ENCODE measurements at places on chromosomes 13 and 19.

DNA sequence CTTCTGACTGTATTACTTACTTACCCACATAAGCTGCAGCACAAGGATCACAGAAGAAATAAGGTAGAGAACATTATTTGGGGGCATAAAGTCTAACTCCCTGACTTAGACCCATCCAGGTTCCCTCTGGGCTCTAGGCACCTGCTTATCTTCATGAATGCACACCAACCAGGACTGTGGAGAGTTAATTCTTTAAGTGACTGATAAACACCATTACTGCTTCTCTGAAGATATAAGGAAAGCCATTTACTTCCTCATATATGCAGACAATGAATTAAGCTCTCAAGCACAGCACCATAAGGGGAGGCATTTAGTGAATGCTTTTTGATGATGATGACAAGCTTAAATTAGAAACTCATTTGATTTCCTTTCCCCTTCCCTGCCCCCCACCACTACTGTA lies 22.5 kb downstream of the OBI1 start:
- H3K27me3 ChIP-seq = no peaks in the 10 kb centered on the region
- DNase-seq = peak; percentile 63
- H3K36me3 ChIP-seq = peaks cover 20% of the 10 kb centered on the region
- no peak overlapping the region for H3K27ac ChIP-seq
- H3K4me1 ChIP-seq = no peaks in the 10 kb centered on the region
- H3K4me3 ChIP-seq = no peak overlapping the region

GRCh38 chr19:3132971-3133792 lies 2.7 kb upstream of the GNA15 start:
- peaks cover 7% of the 10 kb centered on the region for H3K4me1 ChIP-seq
- H3K27me3 ChIP-seq = no peaks in the 10 kb centered on the region
- H3K4me3 ChIP-seq = peak overlapping the region; percentile 48
- H3K27ac ChIP-seq = peak overlapping the region; percentile 96
- H3K36me3 ChIP-seq = no peaks in the 10 kb centered on the region

DNA sequence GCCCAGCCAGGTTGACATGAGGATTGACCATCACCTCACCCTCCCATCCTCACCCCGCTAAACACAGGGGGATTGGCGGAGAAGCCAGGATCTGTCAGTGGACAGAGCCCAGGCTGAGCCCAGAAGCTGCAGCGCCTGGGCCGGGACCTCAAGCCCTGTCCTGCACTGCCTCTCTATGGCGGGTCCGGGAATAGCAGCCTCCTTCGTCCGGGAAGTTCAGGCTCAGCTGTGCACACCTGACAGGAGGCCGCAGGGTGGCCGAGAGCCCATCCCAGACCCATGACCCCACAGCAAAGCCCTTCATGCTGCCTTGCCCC lies 67.8 kb downstream of the SPACA7 start:
- no peak overlapping the region for H3K27ac ChIP-seq
- DNase-seq = peak; percentile 49
- no peak overlapping the region for H3K4me3 ChIP-seq
- no peaks in the 10 kb centered on the region for H3K4me1 ChIP-seq

GRCh38 chr19:44869733-44870470 lies 21.2 kb upstream of the TOMM40 start:
- peak; percentile 74 for DNase-seq
- no peaks in the 10 kb centered on the region for H3K27me3 ChIP-seq
- H3K4me1 ChIP-seq = no peaks in the 10 kb centered on the region

DNA sequence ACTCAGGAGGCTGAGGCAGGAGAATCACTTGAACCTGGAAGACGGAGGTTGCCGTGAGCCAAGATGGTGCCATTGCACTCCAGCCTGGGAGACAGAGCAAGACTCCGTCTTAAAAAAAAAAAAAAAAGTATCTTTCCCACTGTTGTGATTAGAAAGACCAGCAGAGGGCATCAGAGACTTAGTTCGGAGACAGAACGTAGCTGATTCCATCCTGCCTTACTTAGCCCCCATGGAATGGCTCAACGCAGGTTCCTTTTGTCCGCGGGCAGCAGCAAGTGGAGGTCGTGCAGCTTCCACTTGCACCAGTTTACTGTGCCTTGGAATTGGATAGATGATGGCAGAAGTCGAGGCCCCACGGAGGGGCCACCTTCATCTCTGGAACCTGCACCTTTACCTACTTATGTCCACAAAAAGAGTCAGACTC lies 8.1 kb downstream of the TIMM29 start:
- H3K36me3 ChIP-seq = no peaks in the 10 kb centered on the region
- H3K27me3 ChIP-seq = no peaks in the 10 kb centered on the region
- H3K27ac ChIP-seq = no peak overlapping the region
- no peak overlapping the region for H3K4me3 ChIP-seq
- peaks cover 6% of the 10 kb centered on the region for H3K4me1 ChIP-seq

- H3K27me3 ChIP-seq = no peaks in the 10 kb centered on the region
- no peak overlapping the region for H3K4me3 ChIP-seq
- H3K27ac ChIP-seq = no peak overlapping the region
Observed at GRCh38 chr13:26503826-26504594, 53.5 kb upstream of the WASF3 start.

- no peaks in the 10 kb centered on the region for H3K4me1 ChIP-seq
- no peaks in the 10 kb centered on the region for H3K36me3 ChIP-seq
- H3K27me3 ChIP-seq = peaks cover 37% of the 10 kb centered on the region
- H3K4me3 ChIP-seq = no peak overlapping the region
- DNase-seq = peak; percentile 63
- H3K27ac ChIP-seq = no peak overlapping the region
Observed at GRCh38 chr13:23899555-23899954, 2.3 kb upstream of the C1QTNF9B start.

- H3K27ac ChIP-seq = no peak overlapping the region
- no peaks in the 10 kb centered on the region for H3K27me3 ChIP-seq
- DNase-seq = no peak
- H3K36me3 ChIP-seq = no peaks in the 10 kb centered on the region
Observed at GRCh38 chr13:50740052-50740741, 103.3 kb downstream of the DLEU7 start.

DNA sequence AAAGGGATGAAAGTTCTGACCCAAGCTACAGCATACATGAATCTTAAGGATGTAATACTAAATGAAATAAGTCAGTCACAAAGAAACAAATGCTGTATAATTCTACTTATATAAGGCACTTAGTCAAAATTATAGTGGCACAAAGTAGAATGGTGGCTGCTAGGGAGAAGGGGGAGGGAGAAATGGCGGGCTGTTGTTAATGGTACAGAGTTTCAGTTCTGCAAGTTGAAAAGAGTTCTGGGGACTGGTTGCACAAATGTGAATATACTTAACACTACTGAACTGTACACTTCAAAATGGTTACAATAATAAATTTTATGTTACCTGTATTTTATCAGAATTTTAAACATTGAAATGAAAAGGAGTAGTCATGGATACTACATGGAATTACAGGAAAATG lies 48.9 kb upstream of the CLDN10 start:
- H3K4me1 ChIP-seq = no peaks in the 10 kb centered on the region
- H3K27ac ChIP-seq = no peak overlapping the region

DNA sequence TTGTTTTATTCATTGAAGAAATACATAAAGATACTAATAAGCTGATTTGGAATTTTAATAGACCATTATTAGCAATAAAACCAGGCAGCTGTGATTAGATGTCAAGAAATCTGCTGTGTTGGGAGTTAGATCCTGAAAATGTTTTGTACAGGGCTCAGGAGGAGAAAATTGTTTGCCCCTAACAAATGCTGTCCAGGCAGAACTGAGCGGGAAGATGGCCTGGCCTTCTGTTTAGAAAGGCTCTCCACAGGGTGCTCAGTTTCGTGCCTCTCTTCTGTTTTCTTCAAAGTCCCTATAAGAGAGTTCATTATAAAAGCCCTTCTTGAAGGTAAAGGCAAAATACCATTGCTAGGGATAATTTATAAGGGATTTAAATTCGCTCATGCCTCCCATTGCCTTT lies 64.1 kb downstream of the ERCC5 start:
- H3K36me3 ChIP-seq = no peaks in the 10 kb centered on the region
- no peaks in the 10 kb centered on the region for H3K4me1 ChIP-seq
- DNase-seq = no peak
- no peak overlapping the region for H3K27ac ChIP-seq

- DNase-seq = no peak
- no peaks in the 10 kb centered on the region for H3K4me1 ChIP-seq
- H3K27me3 ChIP-seq = no peaks in the 10 kb centered on the region
Observed at GRCh38 chr19:7360393-7360984, 11.8 kb downstream of the ARHGEF18 start.

- no peak overlapping the region for H3K4me3 ChIP-seq
- no peak for DNase-seq
- H3K27me3 ChIP-seq = no peaks in the 10 kb centered on the region
- H3K27ac ChIP-seq = no peak overlapping the region
Observed at GRCh38 chr19:1220976-1221903, 15.7 kb downstream of the STK11 start.

DNA sequence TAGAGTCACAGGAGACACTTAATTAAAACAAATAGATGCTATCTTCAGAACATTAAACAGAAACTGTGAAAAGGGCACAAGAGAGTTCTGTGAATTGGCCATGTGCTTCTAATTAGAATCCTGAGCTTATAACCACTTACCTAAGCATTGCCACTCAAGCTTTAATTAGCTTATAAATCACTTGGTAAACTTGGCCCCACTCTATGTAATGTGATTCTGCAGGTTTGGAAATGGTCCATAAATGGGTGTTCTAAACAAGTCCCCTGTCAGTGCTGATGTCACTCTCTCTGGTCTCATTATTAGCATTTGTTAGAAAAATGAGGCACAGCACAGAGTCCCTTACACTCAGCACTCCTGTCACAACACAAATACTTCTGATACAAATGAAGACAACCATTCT lies 18.0 kb downstream of the ZNF91 start:
- H3K27me3 ChIP-seq = no peaks in the 10 kb centered on the region
- no peak overlapping the region for H3K27ac ChIP-seq
- DNase-seq = no peak
- no peaks in the 10 kb centered on the region for H3K4me1 ChIP-seq

DNA sequence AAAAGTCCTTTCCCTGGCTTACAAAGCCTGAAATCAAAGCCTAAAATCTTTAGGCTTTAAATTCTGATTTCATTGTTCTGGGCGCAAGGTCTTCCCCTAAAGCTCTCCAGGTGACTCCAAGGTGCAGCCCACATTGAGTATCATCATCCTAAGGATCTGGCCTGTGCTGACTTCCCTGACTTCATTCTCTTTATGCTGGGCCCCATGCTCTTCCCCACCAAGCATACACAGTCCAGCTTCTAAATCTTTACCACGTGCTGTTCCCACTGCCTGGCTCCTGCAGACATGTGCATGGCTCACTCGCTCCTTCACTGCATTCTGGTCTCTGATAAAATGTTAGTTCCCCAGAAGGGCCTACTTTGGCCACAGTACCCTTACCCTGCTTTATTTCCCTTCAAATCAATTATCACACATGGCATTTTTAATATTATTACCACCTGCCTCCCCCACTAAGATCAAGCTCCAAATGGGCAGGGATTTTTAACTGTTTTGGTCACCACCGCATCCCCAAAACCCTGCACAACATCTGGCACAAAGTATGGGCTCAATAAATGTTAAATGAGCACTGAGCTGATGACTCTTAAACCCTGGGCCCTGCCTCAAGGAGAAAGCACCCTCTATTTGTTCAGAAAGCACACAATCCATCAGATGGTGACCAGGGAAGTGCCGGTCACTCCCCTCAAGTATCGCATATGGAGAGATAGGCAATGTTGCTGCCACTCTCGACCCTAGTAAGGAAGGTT lies 3.3 kb downstream of the FBL start:
- H3K27ac ChIP-seq = no peak overlapping the region
- peaks cover 29% of the 10 kb centered on the region for H3K4me1 ChIP-seq
- no peak for DNase-seq
- no peaks in the 10 kb centered on the region for H3K27me3 ChIP-seq
- H3K4me3 ChIP-seq = no peak overlapping the region
- peaks cover 23% of the 10 kb centered on the region for H3K36me3 ChIP-seq

DNA sequence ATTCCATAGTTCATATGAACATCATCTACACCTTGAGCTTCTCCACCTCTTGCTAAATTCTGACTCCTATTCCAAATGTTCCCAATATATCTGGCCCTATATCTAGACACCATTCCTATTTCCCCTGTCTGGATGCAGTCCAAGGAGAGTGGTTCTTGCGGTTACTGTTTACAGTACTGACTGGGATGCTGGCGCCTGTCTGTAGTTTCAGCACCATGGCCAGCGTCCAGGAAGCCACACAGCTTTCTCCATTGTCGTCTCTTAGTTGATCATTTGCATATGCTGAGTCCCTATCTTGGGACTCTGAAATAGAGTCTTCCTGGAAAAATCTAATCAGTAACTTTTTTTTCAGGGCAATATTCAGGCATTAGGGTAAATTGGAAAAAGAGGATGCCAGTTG lies 14.9 kb downstream of the LAIR2 start:
- H3K27ac ChIP-seq = no peak overlapping the region
- H3K36me3 ChIP-seq = no peaks in the 10 kb centered on the region
- peaks cover 42% of the 10 kb centered on the region for H3K4me1 ChIP-seq
- no peak overlapping the region for H3K4me3 ChIP-seq
- peak; percentile 83 for DNase-seq
- peaks cover 7% of the 10 kb centered on the region for H3K27me3 ChIP-seq

DNA sequence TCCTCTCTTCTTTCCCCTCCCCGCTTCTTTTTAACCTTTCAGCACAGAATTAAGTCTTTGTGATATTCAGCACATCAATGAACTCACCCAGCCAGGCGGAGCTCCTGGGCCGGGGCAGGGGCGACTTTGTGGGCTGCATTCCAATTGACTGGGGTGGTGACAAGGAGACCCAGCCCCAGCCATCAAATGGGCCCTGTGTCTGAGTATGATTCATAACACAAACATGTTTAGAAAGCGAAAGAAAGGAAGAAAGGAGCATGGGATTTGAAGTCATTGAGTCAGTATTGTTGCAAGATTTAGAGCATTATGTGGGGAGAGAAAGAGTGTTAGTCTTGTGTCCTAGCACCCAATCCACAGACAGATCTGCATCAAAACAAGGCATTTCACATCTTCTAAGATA lies 185.3 kb downstream of the LHFPL6 start:
- no peak overlapping the region for H3K27ac ChIP-seq
- H3K4me3 ChIP-seq = no peak overlapping the region
- no peaks in the 10 kb centered on the region for H3K36me3 ChIP-seq
- DNase-seq = no peak

- peak; percentile 97 for DNase-seq
- H3K36me3 ChIP-seq = peaks cover 4% of the 10 kb centered on the region
- peak overlapping the region; percentile 69 for H3K4me3 ChIP-seq
- H3K4me1 ChIP-seq = peaks cover 44% of the 10 kb centered on the region
- peak overlapping the region; percentile 22 for H3K27ac ChIP-seq
Observed at GRCh38 chr19:6802336-6803035, 30.0 kb downstream of the VAV1 start.

DNA sequence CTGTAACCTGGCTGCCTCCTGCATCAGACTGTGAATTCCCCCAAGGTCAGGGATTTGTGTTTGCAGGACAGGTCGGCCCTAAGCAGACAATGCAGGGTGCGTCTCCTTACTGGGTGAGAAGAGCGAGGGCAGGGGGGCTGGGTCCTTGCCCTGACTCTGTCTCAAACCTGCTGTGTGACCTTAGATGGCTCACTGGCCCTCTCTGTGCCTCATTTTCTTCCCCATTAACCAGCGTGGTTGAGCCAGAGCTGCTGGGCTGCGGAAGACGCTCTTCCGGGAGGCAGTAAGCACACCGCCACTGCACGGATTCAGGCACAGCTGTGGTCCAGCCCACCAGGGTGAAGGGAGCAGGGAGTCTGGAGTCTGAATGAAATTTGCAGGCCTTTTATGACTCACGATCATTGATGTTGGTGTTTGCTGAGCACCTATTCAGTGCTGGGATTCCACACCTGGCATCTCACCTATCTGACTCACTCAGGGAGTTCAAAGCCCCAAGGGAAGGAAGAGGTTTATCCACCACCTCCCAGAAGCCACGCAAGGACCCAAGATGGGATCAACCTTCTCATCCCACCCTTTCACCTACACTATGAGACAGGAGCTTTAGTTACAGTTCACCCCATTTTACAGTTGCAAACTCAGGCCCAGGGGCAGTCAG lies 2.5 kb downstream of the AKT1S1 start:
- DNase-seq = no peak
- H3K27ac ChIP-seq = no peak overlapping the region
- peaks cover 19% of the 10 kb centered on the region for H3K36me3 ChIP-seq
- H3K4me3 ChIP-seq = no peak overlapping the region
- peaks cover 48% of the 10 kb centered on the region for H3K4me1 ChIP-seq
